ENCODE measurements at places on chromosomes 1 and 21.

GRCh38 chr1:63906047-63906704 is 132.4 kb downstream of the ROR1 start:
- DNase-seq = no peak

GRCh38 chr1:236129306-236129705 is 13.0 kb upstream of the GPR137B start:
- no peak for DNase-seq

DNA sequence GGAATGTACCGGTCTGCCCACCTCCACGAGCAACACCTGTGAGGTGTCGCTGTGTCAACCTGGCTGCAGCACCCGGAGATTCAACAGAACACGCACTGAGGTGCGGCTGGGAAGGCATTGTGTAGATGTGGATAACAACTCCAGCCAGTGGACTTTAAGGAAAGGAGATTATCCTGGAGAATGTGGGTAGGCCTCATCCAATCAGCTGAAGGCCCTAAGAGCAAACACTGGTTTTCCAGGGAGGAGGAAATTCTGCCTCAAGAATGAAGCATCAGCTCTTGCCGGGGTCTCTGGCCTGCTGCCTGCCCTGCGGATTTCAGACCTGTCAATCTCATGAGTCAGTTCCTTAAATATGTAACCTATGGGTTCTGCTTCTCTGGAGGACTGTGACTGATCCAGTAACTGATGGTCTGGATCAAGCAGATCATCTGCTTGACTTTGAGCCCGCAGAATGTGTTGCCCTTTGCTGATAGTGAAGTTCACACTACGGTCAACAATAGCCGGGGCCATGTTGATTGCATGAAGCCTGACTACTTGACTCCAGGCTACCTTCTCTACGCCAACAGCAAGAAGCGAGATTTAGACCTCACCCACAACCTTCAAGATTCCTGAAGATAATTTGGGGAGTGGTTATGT is 15.9 kb upstream of the PRDM15 start:
- DNase-seq = peak; percentile 86

GRCh38 chr1:66211521-66211920 is 322.4 kb upstream of the SGIP1 start:
- DNase-seq = no peak

GRCh38 chr1:159989581-159989980 is 35.5 kb upstream of the SLAMF9 start:
- no peak for DNase-seq

- no peak for DNase-seq
Observed at GRCh38 chr1:3124246-3124645, 55.2 kb downstream of the PRDM16 start.
